ENCODE measurements at places on chromosomes 2 and 18.

- DNase-seq = no peak
Measured at GRCh38 chr2:1681323-1682180, 62.8 kb downstream of the PXDN start.

DNA sequence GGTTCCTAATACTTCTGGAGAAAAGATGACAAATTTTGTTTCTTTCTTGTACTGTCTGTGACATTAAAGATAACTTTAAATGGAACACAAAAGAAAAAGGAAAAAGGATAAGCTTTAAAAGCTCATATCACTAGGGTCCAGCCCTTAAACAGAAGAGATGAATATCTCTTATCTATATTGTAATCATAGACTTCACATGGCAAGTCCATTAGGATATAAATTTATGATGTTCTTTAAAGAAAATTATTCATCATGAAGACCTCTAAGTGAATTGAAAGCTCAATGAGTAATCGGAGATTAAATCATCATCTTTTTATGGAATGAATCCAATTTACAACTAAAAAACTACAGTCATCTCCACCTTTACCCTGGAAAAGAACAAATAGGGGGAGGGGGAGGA is 111.6 kb upstream of the SATB2 start:
- no peak for DNase-seq

- no peak for DNase-seq
Measured at GRCh38 chr18:48842259-48843061, 108.3 kb downstream of the SMAD7 start.

- no peak for DNase-seq
Measured at GRCh38 chr2:202681688-202682205, 47.0 kb downstream of the FAM117B start.

DNA sequence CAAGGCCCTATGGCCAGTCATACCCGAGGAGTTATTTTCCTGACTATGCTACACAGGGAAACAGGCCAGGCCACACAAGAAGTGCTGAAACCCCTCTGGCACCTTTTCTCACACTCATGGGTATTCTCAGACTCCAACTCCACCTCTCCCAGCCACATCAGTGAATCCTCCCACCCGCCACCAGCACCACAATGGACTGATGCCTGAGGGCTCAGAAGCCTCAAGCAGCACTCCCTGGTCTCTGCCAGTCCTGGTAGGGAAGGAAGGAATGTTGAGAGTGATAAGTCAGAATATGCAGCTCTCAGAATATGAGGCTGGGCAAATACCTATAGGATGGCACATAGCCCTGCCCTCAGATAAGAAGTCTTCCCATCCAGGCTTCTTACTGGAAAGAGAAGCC is 391.1 kb downstream of the ALK start:
- DNase-seq = no peak

GRCh38 chr18:32318581-32318980 is 128.7 kb downstream of the MEP1B start:
- DNase-seq = no peak

GRCh38 chr2:191869781-191870180 is 22.9 kb upstream of the CAVIN2 start:
- DNase-seq = no peak

GRCh38 chr2:211798868-211799267 is 739.7 kb downstream of the ERBB4 start:
- DNase-seq = no peak

DNA sequence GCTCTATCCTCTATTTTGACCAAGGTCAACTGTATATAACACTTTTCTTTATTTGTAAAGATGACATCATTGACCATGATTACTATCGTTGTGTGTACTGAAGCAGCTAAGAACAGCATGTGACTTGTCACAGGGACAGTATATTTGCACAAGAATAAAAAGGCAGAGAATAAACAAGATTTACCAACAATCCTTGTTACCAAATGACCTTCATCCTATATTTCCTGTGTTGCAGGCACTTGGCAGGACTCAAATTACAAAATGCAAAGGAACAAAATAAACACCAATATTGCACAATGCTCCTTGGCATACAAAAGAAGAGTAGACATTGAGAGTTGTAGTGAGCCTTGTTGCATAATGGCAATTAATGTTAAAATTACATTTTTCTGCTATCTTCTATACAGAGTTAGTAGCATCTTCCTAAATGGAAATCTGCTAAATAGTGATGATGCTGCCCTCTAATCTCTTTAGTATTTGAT is 61.8 kb downstream of the RFTN2 start:
- DNase-seq = no peak

GRCh38 chr2:1742681-1743395 is 1.5 kb downstream of the PXDN start:
- DNase-seq = no peak

GRCh38 chr2:562391-563364 is 114.5 kb downstream of the TMEM18 start:
- no peak for DNase-seq

- no peak for DNase-seq
Measured at GRCh38 chr2:234348081-234348480, 148.8 kb downstream of the ARL4C start.

- DNase-seq = no peak
Measured at GRCh38 chr2:10541081-10541480, 93.0 kb upstream of the ODC1 start.

DNA sequence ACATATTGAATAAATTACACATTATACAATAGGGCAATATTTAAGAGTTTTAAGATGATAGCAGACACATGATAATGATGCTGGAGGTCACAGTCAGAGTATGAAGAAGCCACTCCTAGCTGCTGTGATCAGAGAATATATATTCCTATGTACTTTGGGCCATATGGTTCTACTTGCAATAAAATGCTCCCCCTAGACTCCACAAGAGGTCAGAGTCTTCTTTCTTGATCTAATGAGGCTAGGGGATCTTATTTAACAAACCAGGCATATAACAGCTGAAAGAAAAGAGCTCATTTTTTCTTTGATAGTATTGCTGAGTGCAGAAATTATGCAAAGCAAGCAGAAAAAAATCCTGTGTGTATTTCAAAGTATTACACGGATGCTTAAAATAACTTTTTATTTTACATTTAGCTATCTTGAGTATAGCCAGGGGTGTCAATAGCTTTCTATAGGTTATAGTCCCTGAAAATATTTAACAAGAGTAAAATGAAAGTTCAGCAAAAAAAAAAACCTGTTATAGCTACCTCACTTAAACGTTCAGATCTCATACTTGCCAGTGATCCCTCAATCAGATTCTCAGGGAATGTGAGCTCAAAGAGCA is 748.7 kb upstream of the CHAC2 start:
- DNase-seq = no peak

DNA sequence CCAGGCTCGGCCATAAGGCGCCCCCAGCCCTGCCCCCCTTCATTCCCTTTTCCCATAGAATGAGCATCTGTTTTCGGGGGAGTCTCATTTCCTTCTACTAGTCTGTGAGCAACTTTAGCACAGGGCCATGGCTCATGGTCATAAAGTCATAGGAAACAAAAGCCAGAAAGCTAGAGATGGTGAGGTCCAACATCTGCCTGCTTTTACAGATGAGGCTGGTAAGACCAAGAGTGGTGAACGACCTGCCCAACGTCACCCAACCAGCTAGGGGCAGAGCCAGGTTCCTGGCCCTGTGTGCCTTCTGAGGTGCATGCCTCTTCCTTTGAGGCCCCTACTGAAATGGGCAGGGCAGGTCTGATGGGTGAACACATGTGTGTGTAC is 212.7 kb downstream of the DYSF start:
- DNase-seq = no peak

DNA sequence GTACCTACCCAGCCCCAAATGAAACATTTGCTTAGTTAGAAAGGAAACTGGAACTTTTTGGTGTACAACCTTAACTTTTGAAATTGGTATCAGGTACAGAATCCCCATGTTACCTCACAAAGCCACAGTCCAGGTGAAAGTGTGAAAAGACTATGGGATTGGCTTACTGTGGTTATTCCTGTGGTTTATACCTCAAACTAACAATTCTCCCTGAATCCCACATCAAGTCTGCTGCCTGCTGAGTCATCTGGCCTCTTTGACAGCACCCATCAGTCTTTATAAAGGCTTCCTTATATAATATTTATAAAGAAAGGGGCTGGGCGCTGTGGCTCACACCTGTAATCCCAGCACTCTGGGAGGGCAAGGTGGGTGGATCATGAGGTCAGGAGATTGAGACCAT is 164.6 kb downstream of the TMEM247 start:
- no peak for DNase-seq

DNA sequence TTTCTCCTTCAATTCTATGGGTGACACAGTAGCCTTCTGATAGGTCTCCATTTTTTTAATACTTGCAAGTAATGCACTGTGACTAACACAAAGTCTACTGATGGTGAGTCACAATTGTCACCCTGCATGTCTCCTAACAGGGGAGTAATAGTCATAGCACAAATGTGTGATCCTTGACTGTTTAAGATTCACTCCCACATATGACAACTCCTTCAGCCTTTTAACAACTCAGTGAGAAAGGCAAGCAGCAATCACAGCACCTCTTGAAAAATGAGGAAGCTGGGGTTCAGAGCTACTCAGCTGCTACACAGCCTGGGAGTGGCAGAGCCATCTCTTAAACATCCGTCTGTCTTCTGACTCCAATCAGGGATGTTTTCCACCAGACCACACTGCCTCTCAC is 63.8 kb downstream of the EHD3 start:
- no peak for DNase-seq

DNA sequence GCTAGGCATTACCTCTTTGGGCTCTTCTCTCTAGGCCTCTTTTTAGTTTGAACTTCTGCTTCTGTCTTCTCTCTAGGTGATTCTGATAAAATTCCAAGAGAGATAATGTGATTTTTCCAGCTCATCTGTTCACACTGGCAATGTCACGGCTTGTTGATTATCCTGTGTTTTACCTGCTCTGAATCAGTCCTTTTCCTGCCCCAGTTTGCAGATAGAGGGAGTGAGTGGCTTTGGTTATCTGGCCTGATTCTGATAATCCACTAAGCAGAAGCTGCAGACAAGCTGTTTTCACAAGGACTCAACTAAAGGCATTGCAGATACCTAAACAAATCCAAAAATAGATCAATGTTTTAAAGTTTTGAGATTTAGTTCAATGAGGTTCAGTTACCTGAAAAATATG is 111.9 kb downstream of the DCC start:
- DNase-seq = no peak

- peak; percentile 65 for DNase-seq
Measured at GRCh38 chr2:131154071-131154531, 49.0 kb downstream of the PLEKHB2 start.

DNA sequence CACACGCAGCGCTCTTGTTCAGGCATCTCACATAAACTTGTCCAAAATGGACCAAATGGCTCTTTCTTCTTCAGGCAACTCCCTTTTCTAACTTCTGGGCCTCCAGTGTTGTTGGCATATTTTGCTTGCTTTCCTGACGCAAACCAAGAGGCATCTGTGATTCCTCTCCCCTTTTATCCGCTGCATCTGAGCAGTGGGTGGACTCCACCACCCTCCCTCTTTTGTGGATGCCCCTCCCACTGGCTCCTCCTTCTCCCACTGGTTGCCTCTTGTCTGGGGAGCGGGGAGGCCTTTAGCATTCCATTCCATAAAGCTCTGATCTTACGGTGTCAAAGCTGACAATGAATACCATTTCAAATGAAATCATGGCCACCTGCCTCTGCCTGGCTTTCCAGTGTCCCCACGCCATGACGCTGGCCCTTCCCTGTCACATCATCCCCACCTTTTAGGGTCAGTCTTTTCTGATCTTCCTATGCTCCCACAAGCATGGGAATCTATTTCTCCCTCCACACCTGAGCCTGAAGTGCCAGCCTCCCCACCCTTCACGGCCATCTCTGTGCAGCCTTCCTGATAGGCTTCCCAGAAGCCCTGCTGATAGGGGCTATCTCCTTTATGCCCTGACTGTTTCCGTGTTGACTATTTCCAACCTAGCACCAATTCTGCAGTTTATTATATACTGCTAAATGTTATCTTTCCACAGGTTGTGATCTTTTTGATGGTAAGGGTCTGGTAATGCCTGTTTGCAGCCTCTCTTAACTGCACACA is 51.5 kb downstream of the RPL37A start:
- DNase-seq = no peak

GRCh38 chr2:105961599-105962146 is 217.0 kb downstream of the NCK2 start:
- DNase-seq = no peak

GRCh38 chr2:70807102-70807827 is 13.1 kb downstream of the CLEC4F start:
- no peak for DNase-seq

- no peak for DNase-seq
Measured at GRCh38 chr18:7535436-7536205, 31.5 kb upstream of the PTPRM start.

DNA sequence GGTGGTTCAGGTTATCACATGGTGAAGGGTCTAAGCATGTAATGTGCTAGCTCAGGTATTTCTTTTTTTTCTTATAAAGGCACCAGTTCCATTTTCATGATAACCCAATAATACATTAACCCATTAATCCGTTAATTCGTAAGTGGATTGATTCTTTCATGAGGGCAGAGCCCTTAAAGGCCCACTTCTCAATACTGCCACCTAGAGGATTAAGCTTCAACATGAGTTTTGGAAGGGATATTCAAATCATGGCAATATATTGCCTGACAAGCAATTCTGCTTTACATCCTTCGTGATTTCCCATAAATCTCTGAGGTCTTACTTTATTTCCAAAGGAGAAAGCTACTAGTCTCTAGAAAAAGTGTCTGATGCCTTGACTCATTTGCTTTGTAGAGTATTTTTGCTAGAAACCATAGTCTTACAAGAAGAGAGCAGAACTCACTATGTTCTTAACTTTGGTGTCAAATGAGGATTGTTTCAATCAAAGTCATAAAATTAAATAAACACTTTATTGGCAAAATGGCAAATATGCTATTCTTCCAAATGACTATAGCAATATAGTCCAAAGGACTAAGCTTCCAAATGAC is 271.3 kb downstream of the KCNS3 start:
- DNase-seq = no peak

GRCh38 chr2:186325827-186326535 is 160.1 kb upstream of the ZC3H15 start:
- DNase-seq = no peak

DNA sequence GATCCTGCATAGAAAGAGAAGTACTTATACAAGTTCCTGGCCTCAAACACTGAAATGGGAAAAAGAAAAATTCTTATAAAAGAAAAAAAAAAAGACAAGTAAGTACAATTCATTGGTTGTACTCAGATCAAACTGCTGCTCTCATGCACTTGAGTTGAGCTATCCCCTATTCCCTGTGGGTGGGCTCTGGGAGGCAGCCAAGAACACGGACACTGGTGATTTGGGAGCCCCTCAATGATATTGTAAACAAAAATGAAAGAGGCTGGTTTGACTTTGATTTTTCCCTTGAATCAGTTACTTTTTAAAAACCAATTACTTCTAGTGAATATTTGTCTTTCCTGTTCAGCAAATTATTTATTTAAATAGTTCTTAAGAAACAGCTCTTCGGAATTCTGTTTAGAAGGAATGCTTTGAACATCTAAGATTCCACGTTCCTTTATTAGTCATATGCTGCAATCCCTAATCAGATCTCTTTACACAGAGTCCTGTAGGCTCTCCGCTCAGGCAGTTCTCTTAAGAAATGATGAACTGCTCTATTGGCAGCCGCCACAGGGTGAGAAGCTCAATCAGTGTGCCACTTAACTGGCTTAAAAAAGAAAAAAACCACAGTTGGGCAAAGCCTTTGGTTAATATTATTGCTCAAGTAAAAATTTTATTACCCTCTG is 225.1 kb downstream of the TMEM182 start:
- no peak for DNase-seq

- DNase-seq = no peak
Measured at GRCh38 chr18:23585897-23586248, 433 bp downstream of the NPC1 start.

All from stimulated activated CD4-positive, alpha-beta T cell treated with anti-CD3 and anti-CD28 coated beads, Interleukin-1b, Interleukin-23, amount 100 ng/mL, for 4 hours (primary cell).